ENCODE measurements at places on chromosomes 2 and 18. TPM values are rescaled to one million over a fixed set of nuclear protein-coding genes. Genes with fewer than 3 reads are reported as not detected.

GRCh38 chr18:53018791-53019190 is 678.8 kb downstream of the DCC start:
- H3K36me3 ChIP-seq = no peaks in the 10 kb centered on the region
- no peaks in the 10 kb centered on the region for H3K4me1 ChIP-seq
- no peak overlapping the region for H3K27ac ChIP-seq
- H3K27me3 ChIP-seq = no peaks in the 10 kb centered on the region
- no peak for DNase-seq

- no peak overlapping the region for H3K4me3 ChIP-seq
- no peak overlapping the region for H3K27ac ChIP-seq
- DNase-seq = no peak
- no peaks in the 10 kb centered on the region for H3K4me1 ChIP-seq
Measured at GRCh38 chr2:15378148-15378908, 182.8 kb downstream of the NBAS start.

DNA sequence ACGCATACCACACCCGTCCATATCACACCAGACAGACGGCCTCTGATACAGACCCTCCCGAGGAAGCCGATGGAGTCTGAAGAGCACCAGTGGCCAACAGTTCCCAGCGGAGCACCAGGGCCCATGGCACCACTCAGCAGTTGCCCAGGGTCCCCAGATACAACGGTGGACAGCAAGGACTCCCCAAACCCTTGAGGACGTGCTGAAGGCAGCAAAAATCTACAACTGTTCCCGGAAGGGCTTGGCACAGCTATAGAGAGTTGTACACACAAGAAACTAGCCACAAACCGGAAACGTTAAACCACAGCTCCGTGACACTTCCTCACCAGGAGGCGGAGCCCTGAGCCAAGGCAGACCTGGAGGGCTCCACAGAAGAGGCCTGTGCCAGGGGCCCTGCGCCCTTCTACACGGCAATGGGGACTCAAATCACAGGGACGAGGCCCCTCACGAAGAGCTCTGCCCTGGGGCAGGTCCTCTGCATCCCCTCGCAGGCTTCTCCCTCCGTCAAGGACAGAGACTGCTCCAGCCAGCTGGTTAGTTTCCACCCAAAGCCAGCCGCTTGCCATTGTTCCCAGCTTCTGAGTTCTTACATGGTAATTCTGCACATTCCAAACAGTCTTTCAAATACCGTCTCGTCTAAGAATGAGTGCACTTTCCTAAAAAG is 133.4 kb downstream of the HDAC4 start:
- no peaks in the 10 kb centered on the region for H3K36me3 ChIP-seq
- H3K27ac ChIP-seq = peak overlapping the region; percentile 93
- H3K4me3 ChIP-seq = peak overlapping the region; percentile 0
- DNase-seq = no peak

DNA sequence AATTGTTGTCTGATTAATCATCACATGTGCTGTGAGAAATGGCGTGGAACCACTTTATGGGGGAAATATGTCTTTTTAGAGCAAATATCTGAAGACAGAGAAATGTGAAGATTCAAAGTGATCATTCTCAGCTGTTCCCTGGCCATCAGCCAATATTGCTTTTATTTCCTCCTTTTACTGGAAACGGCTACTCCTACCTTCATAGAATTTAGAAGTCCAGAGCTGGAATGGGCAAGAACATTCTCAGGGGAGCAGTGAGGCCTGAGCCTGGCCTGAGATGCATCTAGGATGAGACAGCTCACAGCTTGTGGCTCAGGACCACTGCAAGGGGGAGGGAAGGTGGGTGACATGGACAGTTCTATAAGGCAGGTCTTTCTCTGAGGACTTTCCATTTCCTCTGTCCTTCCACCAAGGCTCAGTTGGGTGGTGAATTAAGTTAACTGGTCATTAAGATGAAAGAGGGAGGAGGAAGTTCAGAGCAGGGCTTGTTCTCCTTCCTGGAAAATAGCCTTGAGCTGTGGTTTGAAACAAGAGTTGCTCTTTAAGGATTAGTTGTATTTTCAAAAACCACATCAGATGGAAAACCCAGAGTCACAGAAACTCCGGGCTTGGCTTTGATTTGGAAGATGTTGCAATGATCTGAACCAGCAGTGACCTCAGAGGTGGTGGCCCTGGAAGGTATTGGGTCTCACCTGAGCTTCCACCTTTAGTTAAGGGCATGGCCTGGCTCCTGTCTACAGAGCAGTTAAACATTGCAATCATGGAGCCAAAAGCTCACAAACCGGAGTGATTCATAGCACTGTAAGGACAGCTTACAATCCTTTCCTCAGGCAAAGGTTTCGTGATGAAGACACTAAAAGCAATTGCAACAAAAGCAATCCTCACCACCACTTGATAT is 144.3 kb downstream of the VAPA start:
- DNase-seq = no peak
- no peaks in the 10 kb centered on the region for H3K27me3 ChIP-seq
- H3K4me3 ChIP-seq = peak overlapping the region; percentile 5
- no peaks in the 10 kb centered on the region for H3K36me3 ChIP-seq
- H3K27ac ChIP-seq = peak overlapping the region; percentile 94
- H3K4me1 ChIP-seq = peaks cover 60% of the 10 kb centered on the region

DNA sequence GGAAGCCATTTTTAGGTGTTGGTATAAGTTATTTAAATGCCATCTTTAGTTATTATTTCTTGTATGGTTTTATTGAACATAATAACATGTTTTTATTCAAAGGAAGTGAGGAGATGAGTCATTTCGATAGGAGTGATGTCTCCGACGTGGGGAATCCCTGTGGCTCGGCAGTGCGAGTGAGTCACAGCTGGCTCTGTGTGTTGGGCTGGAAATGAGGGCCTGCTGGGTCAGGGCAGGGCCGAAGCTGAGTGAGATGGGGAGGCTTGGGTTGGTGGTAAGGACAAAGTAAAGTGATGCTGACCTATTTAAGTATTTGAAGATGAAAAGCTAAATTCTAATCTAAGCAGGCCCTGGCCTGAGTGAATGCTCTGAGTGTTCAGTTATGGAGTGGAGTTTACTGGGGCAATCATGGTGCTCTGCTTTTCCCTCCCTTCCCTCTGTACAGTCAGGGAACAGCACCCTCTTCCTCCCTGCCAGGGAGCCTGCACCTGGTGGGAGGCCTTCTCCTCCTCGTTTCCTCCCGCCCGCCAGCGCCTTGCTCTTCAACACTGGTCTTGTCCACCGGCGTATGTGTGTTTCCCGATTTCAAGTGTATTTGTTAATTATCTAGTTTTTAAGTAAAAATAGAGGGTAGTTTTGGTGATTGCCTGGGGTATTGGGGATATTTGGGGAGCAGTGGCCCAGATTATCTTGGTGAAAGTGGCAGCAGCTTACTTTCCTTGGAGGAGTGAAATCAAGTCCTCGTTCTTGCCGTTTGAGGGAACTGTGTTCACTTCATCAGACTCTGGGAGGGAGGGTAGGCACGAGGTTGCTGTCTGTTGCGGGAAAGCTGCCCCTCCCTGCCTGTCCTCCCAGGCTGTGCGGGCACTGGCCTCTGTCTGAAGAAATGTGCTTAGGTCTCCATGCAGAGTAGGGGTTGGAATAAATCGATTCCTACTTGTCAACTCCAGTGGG is 157.0 kb downstream of the LDLRAD4 start:
- peaks cover 82% of the 10 kb centered on the region for H3K4me1 ChIP-seq
- peak overlapping the region; percentile 97 for H3K27ac ChIP-seq

GRCh38 chr2:205776139-205776538 is 93.8 kb downstream of the NRP2 start:
- H3K27me3 ChIP-seq = no peaks in the 10 kb centered on the region
- no peak for DNase-seq
- H3K4me1 ChIP-seq = peaks cover 3% of the 10 kb centered on the region

- peak overlapping the region; percentile 89 for H3K4me3 ChIP-seq
- H3K36me3 ChIP-seq = peaks cover 6% of the 10 kb centered on the region
- no peak for DNase-seq
- H3K27me3 ChIP-seq = peaks cover 37% of the 10 kb centered on the region
Measured at GRCh38 chr2:104862058-104862941, 8.4 kb downstream of the POU3F3 start.

DNA sequence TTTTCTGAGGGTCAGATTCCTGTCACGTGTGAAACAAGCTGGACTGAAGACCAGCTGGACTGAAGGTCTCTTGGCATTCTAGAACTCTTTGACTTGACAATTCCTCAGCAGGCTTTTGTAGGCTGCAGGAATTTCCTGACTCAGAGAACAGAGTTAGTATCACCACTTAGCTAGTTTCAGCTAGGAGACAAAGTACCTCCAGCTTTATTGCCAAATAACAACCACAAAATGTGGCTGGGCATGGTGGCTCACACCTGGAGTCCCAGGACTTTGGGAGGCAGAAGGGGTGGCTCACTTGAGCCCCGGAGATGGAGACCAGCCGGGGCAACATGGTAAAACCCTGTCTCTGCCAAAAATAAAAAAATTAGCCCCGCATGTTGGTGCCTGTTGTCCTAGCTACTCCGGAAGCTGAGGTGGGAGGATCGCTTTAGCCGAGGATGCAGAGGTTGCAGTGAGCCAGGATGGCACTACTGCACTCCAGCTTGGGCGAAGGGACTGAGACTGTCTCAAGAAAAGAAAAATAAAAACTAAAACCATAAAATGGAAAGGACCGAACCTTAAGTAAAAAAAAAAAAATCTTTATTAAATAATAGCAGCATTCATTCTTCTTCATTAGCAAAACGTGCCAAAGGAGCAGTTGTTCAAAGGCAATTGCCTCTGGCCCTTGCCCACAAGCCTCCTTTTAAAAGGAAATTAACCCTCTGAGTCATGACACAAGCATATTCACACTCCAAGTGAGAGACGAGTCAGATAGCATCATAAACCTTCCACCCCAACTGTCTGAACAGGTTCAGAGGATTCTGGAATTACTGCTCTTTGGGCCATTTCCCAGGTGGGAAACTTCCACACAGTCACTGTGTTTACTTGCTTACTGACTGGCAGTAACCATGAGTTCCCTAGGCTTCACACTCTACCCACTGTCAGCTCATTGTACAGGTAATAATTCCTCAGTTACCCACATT is 88.9 kb downstream of the MYL12B start:
- no peaks in the 10 kb centered on the region for H3K36me3 ChIP-seq
- H3K27me3 ChIP-seq = no peaks in the 10 kb centered on the region
- H3K27ac ChIP-seq = no peak overlapping the region
- no peaks in the 10 kb centered on the region for H3K4me1 ChIP-seq
- H3K4me3 ChIP-seq = no peak overlapping the region
- DNase-seq = no peak

- no peaks in the 10 kb centered on the region for H3K4me1 ChIP-seq
- H3K4me3 ChIP-seq = no peak overlapping the region
- H3K27ac ChIP-seq = no peak overlapping the region
Measured at GRCh38 chr2:209905691-209906090, 96.7 kb upstream of the RPE start.

DNA sequence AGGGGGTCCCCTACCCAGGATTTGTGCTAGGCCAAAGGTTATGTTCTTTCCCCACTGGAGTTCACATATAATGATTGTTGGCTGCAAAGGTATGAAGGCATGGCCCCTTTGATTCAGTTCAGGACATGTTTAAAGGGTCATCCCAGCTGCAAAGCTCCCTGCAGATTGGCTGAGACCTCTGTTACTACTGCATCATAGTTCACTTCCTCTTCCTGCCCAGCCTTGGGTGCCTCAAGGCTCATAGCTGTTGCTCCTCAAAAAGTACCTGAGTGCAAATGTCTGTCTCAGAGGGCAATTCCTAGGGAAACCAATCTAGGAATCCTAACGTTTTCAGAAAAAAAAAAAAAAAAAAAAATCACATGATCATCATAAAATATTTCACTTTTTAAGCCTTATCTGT is 125.1 kb downstream of the ATL2 start:
- H3K27me3 ChIP-seq = no peaks in the 10 kb centered on the region
- H3K4me1 ChIP-seq = peaks cover 2% of the 10 kb centered on the region
- H3K27ac ChIP-seq = no peak overlapping the region
- DNase-seq = no peak

GRCh38 chr2:127261804-127262406 is 32.0 kb downstream of the ERCC3 start:
- H3K27ac ChIP-seq = peak overlapping the region; percentile 45
- no peak overlapping the region for H3K4me3 ChIP-seq
- H3K27me3 ChIP-seq = no peaks in the 10 kb centered on the region
- H3K4me1 ChIP-seq = peaks cover 8% of the 10 kb centered on the region
- DNase-seq = no peak

- H3K36me3 ChIP-seq = peaks cover 2% of the 10 kb centered on the region
- peaks cover 45% of the 10 kb centered on the region for H3K4me1 ChIP-seq
- peaks cover 1% of the 10 kb centered on the region for H3K27me3 ChIP-seq
- no peak for DNase-seq
- H3K4me3 ChIP-seq = peak within 1 kb of the TSS; percentile 77
Measured at GRCh38 chr18:10453806-10454680, at the start of gene APCDD1. Gene APCDD1 (plus strand): TSS chr18:10454635. CDS start chr18:10454982, 347 bp downstream.

DNA sequence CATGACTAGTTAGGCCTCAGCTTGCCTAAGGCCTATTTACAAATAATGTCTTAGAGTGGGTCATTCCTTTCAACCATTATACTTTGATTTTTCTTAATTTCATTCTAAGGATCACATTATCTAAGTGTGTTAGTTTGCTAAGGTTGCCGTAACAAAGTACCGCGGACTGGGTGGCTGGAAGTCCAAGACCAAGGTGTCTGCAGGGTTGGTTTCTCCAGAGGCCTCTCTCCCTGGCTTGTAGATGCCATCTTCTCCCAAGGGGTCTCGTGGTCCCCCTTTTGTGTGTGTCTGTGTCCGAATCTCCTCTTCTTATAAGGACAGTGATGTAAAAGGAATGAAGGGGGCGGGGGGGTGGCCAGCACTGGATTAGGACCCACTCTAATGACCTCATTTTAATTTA is 18.4 kb upstream of the ITM2C start:
- H3K27me3 ChIP-seq = peaks cover 30% of the 10 kb centered on the region
- H3K4me1 ChIP-seq = peaks cover 3% of the 10 kb centered on the region
- no peak overlapping the region for H3K27ac ChIP-seq
- H3K4me3 ChIP-seq = no peak overlapping the region

DNA sequence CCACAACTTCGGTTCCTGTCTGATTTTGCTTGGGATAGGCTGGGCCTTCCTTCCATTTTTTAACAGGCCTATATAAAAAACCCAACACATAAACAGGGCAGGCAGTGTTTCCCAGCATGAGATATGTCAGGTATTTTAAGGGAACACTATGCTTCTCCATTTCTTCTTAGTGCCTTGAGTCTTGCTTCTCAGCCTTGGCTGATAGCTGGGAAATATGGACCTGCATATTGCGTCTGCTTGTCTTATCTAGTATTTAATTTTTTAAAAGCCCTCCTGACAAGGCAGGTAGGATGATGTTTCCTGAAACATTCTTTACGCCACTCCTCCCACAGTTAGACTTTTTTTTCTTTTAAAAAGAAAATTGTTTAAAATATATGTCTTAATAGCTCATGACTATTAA is 45.5 kb upstream of the NABP1 start:
- no peak overlapping the region for H3K4me3 ChIP-seq
- H3K4me1 ChIP-seq = peaks cover 51% of the 10 kb centered on the region
- no peak overlapping the region for H3K27ac ChIP-seq
- DNase-seq = no peak
- H3K27me3 ChIP-seq = no peaks in the 10 kb centered on the region

- H3K4me3 ChIP-seq = no peak overlapping the region
- DNase-seq = no peak
- peaks cover 53% of the 10 kb centered on the region for H3K4me1 ChIP-seq
- H3K36me3 ChIP-seq = no peaks in the 10 kb centered on the region
Measured at GRCh38 chr2:201930831-201931230, 102.8 kb upstream of the FZD7 start.

UNC50 gene
- total RNA-seq = 41.8 TPM

PLGLB2 gene
- total RNA-seq = 6.5 TPM

BOK gene
- 28.5 TPM for total RNA-seq

EGR4 gene
- total RNA-seq = not detected

SULT1C4 gene
- 0.60 TPM for total RNA-seq

CRYBA2 gene
- total RNA-seq = not detected

DTNA gene
- total RNA-seq = 3.7 TPM

BUB1 gene
- total RNA-seq = 7.6 TPM

Measured in chondrocyte (in vitro differentiated cells).